ENCODE measurements at places on chromosomes 7 and 10.

DNA sequence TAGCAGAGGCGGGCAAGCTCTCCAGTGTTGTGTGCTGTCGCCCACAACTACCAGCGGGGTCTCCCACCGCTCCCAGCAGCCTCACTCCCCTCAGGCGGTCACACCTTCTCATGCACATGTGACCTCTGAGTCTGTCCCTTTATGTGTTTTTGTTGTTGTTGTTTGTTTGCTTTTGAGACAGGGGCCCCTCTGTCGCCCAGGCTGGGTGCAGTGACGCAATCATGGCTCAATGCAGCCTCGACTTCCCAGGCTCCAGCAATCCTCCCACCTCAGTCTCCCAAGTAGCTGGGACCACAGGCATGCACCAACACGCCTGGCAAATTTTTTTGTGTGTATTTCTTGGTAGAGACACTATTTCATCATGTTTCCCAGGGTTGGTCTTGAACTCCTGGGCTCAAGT lies 1.5 kb downstream of the CPSF4 start:
- no peak for DNase-seq

GRCh38 chr10:62225362-62225761 lies 43.3 kb downstream of the RTKN2 start:
- DNase-seq, result no peak

- DNase-seq, result no peak
These were observed 740 bp downstream of the GALNT11 start for GRCh38 chr7:152025937-152026890.

DNA sequence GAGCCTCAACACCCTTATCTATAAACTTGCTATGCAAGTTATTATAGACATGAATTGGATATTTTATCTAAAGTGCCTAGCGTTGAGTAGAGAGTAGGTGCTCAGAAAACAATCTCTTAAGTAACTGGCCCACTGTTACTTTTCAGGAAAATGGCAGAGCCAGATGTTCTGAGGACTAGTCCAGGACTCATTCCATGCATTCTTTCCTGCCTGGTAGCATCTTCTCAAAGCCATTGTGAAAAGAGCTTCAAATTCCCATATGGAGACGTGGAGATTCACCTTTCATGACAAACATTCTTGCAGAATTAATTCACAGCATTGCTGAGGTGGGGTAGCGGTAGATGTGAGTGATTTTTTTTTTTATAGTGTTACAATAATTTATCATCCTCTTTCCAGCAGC lies 35.9 kb upstream of the ITPRID1 start:
- no peak for DNase-seq

DNA sequence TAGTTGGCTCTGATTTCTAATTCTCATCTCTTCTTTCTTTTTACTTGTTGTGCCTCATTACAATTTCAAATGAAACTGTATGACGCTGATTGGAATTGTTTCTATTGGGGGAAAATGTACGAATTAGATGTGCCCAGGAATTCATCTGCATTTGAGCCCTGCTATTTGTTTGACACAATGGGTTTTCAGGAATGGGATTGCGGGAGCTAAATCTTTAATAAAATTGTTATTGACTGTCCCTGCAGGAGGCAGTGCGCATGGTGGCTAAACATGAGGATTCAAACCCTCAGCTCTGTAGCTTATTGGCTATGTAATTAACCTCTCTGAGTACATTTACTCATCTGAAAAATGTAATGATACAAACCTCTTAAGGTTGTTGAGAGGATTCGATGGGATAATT lies 181.6 kb downstream of the NXPH1 start:
- no peak for DNase-seq

GRCh38 chr10:24008164-24009091 lies 200.5 kb upstream of the KIAA1217 start:
- no peak for DNase-seq

DNA sequence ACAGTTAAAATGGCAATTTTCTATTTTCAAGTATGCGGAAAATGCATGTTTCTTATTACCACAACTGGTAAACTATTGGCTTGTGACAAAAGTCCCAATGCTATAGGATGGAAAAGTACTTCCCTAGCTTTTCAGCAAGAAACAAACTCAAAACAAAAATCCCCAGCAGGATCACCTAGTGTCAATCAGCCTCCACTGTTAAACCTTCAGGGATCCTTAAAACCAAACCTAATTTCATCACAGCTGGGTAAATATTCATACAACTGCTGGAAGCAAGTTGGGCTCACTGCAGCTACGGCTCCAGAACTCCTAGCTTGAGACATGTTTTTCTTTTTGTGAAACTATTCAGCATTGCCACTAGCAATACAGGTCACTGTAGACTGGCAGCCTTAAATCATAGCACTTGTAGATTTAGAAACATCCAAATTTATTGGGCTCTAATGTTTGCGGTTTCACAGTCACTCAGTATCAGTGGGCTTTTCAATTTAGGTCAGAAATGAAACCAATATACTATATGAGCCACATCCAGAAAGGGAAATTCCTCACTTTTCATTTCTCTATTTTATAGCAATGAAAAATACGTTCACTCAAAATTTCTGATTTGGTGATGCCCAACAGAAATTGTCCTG lies 145.2 kb upstream of the ANK3 start:
- DNase-seq, result no peak

DNA sequence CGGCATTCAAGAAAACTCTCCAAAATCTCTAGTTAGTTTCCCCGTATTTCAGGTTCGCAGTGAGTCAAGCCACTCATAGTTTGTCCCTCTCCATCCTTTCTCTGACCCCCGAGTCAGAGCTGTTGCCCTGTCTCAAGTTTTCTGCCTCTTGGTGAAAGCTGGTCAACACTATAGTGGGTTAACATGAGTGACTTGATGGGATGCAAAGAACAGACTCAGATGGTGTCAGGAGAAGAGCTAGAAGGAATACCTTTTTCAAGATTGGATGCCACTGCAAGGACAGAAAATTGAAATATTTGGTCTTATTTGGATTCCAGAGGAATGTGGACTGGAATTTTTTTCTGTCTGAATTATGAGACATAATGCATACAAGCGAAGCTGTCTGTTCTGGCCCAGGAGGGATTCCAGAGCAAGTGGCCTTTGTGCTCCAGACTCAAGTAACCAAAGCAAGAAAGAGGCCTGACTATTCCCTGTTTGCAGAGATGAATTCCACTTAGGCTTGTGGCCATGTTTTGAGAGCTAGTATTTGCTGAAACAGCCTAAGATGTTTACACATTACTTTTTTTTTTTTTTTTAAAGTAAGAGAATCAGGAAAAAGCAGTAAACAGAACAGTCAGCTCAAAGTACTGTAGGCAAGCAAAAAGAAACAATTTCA lies 67.4 kb downstream of the VWC2 start:
- DNase-seq, result no peak

- DNase-seq, result no peak
These were observed 75.9 kb downstream of the LMBR1 start for GRCh38 chr7:156816943-156817572.

DNA sequence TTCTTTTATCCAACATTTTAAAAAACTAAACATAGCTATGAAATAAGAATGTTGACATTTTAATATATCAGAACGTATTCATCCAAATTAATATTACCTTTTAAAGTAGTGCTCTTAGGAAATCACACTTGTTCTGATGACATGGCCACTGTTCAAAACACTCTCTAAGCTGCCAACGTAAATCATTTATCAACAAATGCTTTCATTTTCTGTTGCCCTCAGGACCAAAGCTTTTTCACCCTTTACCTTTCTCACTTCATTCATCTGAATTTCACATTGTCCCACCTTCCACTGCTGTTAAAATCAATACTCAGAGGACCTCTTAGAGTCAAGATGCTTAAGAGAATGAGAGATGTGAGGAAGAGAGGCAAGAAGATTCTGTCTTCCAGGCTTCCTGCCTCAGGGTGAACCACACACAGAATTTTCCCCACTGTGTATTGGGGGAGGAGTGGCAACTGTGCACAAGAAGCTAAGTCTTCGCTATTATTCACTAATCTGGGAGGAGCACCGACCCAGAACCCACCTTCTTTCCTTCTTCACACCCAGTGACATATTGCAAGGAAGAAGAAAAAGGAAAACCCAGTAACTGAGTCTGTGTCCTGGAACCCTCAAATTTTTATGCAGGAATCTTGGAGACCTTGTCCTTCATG lies 21.0 kb downstream of the HIBADH start:
- DNase-seq, result no peak

DNA sequence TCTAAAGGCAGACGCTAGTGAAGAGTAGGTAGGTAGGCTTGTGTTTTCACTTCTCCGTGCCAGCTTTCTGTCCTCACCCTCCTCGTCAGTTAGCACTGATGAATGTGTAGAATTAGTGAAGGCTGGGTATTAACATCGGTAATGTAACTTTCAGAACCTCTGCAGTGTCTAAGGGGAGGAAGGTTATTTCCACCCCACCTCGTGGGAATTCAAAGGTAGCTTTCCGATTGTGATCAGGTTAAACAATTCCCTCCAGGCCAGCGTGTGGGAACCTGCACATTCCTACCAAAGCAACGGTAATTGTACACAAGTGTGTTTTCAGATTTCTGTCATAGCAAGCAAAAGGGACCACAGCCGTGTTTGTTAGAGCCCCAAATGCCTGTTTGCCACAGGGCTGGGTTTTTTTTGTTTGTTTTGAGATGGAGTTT lies 405.0 kb upstream of the GALNT17 start:
- DNase-seq, result no peak

DNA sequence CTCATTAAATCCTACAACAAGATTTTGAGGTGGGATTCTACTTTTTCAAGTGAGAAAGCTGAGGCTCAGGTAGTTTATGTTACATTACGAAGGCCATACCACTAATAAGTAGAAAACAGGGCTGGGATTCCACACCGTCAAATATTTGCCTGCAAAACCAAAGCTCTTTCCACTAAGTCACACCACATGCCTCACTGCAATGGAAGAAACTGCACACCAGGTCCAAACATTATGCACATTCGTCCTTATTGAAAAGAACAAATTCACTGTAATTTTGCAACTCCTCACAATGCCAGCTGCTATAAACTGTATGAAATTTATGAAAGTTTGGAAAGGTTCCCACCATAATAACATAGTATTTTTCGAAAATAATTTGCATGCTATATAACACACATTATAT lies 66.5 kb downstream of the DGKB start:
- DNase-seq, result no peak

GRCh38 chr7:84820481-84820880 lies 366.4 kb downstream of the SEMA3D start:
- DNase-seq, result no peak

DNA sequence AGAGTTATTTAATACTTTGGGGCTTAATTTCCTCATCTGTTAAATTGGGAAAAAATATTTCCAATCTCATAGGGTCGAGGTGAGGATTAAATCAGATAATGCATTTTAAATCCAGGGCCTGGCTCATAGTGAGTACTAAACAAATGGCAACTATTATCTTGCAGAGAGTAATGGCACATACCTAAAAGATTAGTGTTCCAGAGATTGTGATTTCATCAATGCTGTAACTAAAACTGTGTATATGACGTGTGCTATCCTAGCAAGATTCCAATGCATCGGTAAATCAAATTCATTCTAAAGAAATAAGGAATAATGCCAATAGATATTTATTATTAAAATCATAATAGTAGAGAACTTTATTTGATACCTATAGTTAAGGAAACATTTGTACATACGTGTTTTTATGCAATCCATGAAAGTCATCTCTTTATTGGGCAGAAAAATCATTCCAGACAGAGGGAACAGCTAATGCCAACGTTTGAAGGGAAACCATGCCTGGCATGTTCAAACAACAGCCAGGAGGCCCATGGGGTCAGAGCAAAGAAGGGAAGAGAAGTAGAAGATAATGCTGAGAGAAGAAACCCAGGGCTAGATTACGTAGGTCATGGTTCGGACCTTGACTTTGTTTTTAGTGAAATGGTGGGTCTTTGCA lies 174.8 kb upstream of the AGR3 start:
- no peak for DNase-seq

GRCh38 chr7:149624006-149624405 lies 126.4 kb upstream of the ZNF746 start:
- DNase-seq, result peak; percentile 20

DNA sequence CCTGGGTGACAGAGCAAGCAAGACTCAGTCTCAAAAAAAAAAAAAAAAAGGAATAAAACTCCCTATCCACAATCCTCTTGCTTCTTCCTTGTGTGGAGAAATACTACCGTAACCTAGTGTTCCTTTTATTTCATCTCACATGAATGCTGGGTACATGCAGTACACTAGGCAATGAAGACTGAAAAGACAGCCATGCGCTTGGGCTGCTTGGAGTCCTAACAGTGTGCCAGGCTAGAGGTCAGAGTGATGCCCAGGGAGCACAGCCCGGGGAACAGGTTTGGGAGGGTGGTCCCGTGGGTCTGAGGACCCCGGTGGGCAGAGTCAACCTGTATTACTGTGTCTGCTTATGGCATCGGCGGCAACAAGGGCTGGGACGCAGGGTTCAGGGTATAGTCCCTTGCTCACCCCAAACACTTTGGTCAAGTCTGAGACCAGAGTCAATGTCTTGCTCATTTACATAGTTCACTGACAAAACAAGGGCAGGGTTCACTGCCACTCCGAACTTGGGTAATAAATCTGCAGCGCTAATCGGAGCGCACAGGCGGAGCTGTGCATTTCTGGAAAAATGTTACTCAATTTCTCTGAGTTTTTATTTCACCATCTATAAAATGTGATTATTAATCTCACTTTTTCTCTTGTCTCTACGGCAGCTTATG lies 118.0 kb downstream of the CLEC2L start:
- DNase-seq, result no peak

DNA sequence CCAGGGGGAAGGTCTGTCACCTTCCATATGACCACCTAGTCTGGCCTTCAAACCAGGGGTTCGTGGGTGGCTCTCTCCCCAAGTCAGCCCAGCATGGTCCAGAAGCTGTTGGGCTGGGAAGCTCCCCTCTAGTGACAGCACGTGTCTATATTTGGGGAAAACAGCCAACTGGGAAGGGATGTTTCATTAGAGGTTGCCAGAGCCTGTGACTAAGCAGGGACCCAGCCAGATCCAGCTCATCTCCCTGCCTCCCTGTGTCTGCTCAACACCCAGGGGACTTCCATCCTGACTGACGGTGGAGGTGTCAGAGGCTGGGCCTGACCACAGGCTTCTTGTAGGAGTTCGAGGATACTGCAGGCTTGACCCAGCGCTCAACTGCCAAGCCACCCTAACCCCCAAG lies 10.5 kb downstream of the STYXL1 start:
- no peak for DNase-seq

GRCh38 chr10:114288424-114289095 lies 49.5 kb downstream of the VWA2 start:
- DNase-seq, result no peak

All from stimulated activated CD8-positive, alpha-beta memory T cell treated with anti-CD3 and anti-CD28 coated beads, Interleukin-12 subunit alpha, Interleukin-12 subunit beta, amount 100 ng/mL, for 4 hours (primary cell).